ENCODE measurements at places on chromosomes 5 and 9.
A peak's percentile ranks its signal among the peaks of the same experiment; 100 is the strongest.

DNA sequence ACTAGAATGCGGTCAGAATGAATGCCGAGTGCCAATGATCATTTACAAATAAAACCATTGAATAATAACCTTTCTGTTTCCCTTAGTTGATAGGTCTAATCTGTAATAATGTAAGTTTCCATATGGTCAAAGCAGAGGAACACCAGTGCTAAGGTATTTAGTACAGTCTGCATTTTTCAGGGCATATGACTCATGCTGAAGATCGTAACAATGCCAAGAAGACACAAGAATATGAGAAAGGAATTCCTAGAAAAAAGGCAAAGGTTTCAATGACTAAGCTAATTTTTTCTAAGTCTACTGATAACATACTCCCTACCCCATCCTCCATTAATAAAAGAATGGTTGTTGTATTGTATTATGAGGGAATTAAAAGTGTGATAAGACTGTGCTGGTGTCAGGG is 2.8 kb downstream of the OR1L8 start:
- DNase-seq: no peak

DNA sequence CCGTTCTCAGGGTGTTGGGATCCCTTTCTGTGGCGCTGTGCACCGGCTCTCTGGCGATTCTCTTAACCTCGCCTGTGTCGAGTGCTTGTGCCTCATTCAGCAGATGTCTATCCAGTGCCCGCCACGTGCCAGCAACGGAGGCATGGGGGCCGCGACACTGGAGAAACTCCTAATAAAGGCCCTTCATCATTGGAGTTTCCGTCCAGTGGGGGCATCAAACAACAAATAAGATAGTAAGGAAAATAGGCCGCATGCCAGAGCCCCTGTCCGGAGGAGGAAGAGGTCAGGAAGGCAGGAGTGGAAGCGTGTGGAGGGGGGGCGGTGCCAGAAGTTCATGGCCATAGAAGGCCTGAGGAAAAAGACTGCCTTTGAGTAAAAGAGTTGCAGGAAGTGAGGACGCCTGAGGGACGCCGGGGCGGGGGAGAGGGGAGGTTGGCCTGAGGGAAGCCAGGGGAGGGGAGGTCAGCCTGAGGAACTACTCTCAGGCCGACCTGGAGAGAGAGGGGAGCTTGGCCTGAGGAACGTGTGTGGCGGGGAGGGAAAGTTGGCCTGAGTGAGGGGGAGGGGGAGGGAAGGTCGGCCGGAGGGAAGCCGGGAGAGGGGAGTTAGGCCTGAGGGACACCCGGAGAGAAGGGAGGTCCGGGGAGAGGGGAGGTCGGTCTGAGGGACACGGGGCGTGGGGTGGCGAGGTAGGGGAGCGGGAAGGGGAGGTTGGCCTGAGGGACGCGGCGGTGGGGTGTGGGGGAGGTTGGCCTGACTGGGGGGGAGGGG is 82.2 kb downstream of the CACNA1B start:
- no peak for DNase-seq

GRCh38 chr9:135722365-135722764 is 20.4 kb downstream of the KCNT1 start:
- no peak for DNase-seq

DNA sequence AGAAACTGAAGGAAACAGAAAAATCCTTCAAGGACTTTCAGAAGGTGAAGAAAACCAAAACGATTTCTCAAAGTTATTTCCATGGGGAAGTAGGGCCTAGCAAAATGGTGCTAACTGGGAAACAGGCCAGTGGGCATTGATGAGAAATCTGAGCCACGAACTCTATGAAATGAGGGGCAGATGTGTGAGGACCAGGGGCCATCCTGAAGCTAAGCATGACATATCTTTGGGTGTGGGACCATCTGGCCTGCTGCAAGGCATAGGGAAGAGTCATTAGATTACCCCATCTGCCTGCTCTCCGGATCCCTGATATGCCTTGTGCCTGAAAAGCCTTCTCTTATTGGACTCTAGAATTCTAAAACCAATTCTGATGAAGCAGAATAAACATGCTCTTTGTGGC is 143.8 kb downstream of the PALM2AKAP2 start:
- DNase-seq: no peak

- no peak for DNase-seq
Observed at GRCh38 chr9:124593651-124594058, 86.5 kb upstream of the NR5A1 start.

- peak; percentile 66 for DNase-seq
Observed at GRCh38 chr9:127930231-127931091, at the start of gene PIP5KL1. TSS of gene PIP5KL1 (minus strand) at chr9:127930777. CDS start at chr9:127930752, 25 bp downstream.

DNA sequence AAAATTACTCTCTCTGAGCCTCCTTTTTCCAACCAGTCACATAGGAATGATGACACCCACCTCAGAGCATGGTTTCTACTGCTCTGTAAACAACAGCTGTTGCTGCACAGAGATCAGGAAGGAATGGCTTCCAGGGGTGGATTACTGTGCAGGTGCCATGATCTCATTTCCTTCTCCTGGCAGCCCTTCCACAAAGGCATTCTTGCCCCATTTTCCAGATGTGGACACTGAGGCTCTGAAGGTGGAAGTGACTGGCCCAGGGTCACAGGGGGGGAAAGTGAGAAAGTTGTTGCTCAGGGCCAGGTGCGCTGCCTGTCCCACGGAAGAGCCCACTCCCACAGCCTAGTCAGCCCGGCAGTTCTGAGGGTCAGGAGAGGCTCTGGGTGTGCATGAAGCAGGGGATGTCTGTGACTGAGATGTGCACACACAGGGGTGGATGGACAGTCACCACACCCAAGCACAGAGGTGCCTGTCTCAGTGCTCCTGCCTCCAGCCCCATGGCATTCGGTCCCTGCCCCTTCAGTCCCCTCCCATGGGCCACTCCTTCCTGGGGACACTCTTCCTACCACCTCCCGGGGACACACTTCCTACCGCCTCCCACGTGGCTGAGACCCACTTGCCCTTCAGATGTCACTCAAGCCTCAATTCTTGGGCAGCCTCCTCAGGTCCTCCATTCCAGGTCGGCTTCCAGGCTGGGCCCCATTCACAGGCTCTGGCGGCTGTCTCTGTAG is 17.0 kb downstream of the FGFR4 start:
- DNase-seq: no peak

DNA sequence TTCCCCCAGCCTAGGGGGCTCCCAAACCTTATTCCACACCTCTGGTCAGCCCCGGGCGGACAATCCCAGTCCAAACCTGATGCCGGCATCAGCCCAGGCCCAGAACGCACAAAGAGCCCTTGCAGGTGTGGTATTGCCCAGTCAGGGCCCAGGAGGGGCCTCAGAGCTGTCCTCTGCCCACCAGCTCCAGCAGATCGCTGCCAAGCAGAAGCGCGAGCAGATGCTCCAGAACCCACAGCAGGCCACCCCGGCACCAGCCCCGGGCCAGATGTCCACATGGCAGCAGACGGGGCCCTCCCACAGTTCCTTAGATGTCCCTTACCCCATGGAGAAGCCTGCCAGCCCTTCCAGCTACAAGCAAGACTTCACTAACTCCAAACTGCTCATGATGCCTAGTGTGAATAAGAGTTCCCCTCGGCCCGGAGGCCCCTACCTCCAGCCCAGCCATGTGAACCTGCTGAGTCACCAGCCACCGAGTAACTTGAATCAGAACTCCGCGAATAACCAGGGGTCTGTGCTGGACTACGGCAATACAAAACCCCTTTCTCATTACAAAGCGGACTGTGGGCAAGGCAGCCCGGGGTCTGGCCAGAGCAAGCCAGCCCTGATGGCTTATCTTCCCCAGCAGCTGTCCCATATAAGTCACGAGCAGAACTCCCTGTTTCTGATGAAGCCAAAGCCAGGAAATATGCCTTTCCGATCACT is 27.6 kb upstream of the LTC4S start:
- DNase-seq: no peak

- DNase-seq: no peak
Observed at GRCh38 chr5:132210944-132211343, 16.7 kb downstream of the P4HA2 start.

- no peak for DNase-seq
Observed at GRCh38 chr9:88746029-88746742, 211.2 kb downstream of the NXNL2 start.

DNA sequence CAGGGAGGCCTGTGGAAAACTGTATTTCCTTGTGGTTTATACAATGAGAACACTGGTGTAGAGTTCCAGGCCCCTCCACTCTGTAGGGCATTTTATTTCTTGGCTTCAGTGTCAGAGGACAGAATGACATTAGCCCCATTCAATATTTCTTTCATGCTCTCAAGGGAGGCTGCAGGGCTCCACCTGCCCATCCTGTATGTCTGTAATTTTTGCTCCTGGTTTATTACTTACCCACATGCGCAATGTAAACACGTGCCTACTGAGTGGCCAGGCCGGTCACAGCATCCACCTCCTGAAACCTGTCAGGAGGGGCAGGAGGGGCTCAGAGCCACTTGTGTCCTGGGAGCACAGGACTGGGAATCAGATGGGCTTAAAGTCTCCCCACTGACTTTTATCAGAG is 82.4 kb downstream of the GADD45G start:
- DNase-seq: no peak

DNA sequence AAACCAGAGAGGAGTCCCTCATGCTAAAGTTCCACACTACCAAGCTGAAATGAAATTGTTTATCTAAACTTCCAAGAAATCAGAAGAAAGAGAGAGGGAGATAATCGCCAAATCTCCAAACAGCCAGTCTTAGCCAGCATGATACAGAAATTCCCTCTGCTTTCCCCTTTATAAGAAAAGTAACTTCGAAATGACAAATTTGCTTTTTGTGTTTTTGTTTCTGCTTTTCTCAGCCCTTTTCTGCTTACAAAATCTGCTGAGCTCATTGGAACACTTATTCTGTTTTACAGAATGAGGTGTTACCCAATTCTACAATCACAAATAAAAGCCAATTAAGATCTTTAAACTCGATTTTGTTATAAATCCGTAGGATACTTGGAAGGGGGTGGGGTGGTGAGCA is 72.9 kb downstream of the SFXN1 start:
- no peak for DNase-seq

DNA sequence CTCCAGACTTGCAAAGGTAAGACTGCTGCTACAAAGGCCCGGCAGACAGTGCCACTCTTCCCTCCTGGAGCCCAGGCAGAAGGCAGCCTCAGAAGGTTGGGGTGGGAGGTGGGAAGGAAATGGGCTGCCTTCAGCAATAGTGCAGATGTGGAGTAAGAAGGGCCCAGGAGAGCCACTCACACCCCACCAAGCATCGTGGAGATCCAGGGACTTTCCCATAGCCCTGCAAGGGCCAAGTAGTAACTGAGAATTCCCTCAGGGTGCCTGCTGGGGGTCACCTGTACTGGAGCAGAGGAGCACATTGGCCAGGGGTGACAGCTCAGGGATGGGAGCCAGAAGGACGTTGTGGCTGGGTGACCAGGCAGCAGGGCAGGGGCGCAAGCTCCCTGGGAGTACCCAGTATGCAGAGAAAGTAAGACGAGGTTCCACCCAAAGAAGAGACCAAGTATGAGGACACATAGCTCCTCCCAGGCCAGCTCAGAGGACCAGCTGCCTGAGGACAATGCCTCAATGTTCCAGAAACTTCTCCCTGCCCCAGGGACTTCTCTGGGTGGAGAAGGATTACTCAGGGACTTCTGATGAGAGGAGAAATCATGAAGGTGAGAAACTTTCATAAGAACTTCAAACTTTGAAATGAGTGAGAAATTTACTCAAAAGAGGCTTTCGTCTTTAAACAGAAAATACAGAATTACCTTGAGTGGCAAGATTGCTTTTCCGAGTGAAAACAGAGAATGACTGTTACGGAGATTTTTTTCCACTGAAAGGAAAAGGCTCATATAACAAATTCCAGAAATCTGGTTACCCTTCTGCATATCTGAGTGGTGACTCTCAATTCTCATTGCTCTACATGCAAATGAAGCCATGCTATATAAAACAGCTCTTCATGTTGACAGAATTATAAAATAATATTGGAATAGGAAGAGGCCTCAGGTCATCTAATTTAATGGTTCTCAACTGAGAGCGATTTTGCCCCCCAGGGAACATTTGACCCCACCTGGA is 87.9 kb upstream of the TRIO start:
- no peak for DNase-seq

DNA sequence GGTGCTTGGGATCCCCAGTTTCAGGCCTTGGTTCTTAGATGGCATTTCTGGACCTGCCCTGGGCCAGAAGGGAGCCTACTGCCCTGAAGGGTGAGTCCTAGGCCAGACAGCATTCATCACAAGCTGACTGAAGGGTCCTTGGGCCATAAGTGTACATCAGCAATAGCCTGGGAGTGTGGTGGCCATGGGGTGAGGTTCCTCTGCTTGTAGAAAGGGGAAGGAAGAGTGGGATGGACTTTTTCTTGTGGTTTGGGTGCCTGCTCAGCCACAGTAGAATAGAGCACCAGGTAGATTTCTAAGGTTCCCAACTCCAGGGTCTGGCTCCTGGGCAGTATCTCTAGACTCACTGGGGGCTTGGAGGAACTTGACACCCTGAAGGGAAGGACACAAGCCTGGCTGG is 95.2 kb upstream of the PHF24 start:
- no peak for DNase-seq

DNA sequence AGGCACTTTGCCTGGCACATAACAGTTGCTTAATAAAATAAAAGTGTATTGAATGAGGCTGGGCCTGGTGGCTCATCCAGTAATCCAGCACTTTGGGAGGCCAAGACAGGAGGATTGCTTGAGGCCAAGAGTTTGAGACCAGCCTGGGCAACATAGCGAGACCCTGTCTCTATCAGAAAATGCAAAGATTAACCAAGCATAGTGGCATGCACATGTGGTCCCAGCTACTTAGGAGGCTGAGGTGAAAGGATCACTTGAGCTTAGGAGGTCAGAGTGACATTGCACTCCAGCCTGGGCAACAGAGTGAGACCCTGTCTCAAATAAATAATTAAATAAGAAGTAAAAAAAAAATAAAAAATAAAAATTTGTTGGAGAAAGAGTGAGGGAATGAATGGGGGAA is 21.2 kb downstream of the TNFAIP8 start:
- DNase-seq: no peak

GRCh38 chr9:128203707-128204551 is 750 bp downstream of the DNM1 start:
- no peak for DNase-seq

Data from stimulated activated CD4-positive, alpha-beta T cell treated with anti-CD3 and anti-CD28 coated beads, Interleukin-4, amount 100 ng/mL, for 48 hours (primary cell).